IMR-90 (cell line): ENCODE measurements at places on chromosomes 2 and 18. TPM values are rescaled to one million over a fixed set of nuclear protein-coding genes. Genes with fewer than 3 reads are reported as not detected.
A peak's percentile ranks its signal among the peaks of the same experiment; 100 is the strongest.

NRP2 gene
- 43.3 and 46.4 TPM in 2 replicates for total RNA-seq

CCDC141 gene
- total RNA-seq: under 0.01 TPM in 1 of 2 replicates, not detected in the other

TUBB8B gene
- total RNA-seq: not detected in 2 replicates

EDAR gene
- not detected in 2 replicates for total RNA-seq

GAREM1 gene
- total RNA-seq: 1.9 and 2.3 TPM in 2 replicates

KCNJ3 gene
- not detected in 2 replicates for total RNA-seq

- DNase-seq: peak; percentile 25
Observed at GRCh38 chr18:49247781-49248180, 212.7 kb downstream of the DYM start.

DNA sequence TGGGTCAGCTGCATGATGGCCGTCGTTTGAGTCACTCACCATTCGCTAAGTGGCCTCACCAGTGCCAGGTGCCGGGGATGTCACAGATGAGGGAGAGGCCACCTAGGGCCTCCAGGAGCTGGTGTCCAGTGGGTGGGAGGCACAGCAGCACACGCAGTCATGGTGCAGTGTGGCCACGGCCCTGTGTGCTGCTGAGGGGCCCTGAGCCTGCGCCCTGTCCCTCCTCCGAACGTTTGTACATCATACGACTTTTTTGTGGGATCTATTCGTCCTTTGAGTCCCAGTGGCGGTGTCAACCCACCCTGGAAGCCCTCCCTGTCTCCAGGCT is 30.1 kb upstream of the ODC1 start:
- no peak for DNase-seq

DNA sequence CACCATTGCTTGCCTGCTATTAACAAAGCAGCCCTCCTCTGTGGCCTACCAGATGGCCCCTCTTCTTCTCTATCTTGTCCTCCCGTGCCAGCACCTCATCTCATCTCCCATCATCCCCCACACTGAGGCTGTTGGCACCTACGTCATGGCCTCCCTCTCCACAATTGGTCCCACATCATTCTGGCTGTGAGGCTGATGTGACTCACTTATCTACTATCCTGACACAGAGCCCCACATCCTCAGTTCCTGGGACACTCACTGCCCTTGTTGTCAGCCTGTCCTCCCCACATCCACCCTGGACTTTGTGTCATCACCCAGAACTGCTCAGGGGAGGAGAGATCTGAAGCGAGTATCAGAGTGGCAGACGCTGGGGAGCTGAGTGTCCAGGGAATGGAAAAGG is 102.9 kb downstream of the MRO start:
- no peak for DNase-seq

GRCh38 chr2:59342166-59342565 is 1101.0 kb upstream of the FANCL start:
- DNase-seq: no peak

- DNase-seq: no peak
Observed at GRCh38 chr18:12287131-12287681, 20.8 kb upstream of the TUBB6 start.

DNA sequence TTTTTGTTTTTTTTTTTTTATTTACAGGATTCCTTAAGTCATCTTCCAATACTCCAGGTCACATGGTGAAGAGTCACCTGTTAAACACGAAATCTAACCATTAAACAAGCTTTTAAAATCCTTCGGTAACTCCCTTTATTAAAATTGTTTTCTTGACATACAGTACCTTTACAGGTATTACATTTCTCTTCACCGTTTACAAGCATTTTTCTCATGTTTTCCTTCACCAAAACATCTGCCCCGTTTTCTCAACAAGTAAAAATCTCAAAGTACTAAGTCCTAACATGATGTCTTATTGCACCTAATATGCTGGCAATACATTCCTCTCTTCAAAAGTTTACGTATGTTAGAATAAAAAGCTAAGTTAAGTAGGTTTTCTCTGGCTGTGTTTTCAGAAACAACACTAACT is 1.1 kb downstream of the PUM2 start:
- peak; percentile 27 for DNase-seq

DNA sequence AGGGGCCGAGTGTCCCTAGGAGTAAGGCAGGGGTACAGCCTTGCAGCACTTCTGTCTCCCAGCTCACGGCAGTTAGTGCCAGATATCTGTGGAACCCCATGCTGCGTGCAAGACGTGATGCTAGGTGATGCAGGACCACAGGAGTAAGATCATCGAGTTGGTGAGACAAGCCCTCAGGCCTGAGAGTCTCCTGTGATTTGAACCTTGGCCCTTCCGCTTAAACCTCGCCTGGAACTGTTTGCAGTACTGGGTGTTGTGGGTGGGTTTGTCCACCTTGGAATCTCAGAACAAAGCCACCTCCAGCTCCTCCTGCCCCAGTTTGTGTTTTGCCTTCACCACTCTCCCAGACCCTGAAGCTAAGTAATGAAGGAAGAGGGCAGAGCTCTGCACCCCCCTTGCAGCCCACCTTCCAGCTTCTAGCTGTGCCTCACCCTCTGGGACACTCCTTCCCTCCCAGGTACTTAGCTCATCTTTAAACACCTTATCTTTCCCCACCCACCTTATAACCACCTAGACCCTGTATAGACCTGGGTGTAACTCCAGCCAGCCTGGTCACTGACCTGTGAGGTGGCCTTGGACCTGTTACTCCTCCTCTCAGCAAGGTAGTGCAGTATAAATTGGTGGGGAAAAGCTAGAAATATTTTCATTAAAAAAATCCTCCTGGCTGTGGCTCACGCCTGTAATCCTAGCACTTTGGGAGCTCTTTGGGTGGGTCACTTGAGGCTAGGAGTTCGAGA is 6.6 kb downstream of the CNNM4 start:
- no peak for DNase-seq
